Tongue (tissue), 3 donors: ENCODE measurements at places on chromosomes 2 and 18. TPM values are rescaled to one million over a fixed set of nuclear protein-coding genes. Genes with fewer than 3 reads are reported as not detected.

ST6GAL2 gene
- total RNA-seq = 7.1 TPM

FTCDNL1 gene
- 6.7 TPM for total RNA-seq

MYO7B gene
- 1.5 TPM for total RNA-seq

PER2 gene
- 15.3 TPM for total RNA-seq

CPO gene
- total RNA-seq = 1.6 TPM

AQP4 gene
- 37.6 TPM for total RNA-seq

KCNF1 gene
- total RNA-seq = 1.3 TPM

ADD2 gene
- total RNA-seq = 2.8 TPM

CYP26B1 gene
- total RNA-seq = 13.8 TPM

IL36A gene
- 0.72 TPM for total RNA-seq

HOXD4 gene
- total RNA-seq = 1.5 TPM
